ENCODE measurements at places on chromosomes 7 and 10.

DNA sequence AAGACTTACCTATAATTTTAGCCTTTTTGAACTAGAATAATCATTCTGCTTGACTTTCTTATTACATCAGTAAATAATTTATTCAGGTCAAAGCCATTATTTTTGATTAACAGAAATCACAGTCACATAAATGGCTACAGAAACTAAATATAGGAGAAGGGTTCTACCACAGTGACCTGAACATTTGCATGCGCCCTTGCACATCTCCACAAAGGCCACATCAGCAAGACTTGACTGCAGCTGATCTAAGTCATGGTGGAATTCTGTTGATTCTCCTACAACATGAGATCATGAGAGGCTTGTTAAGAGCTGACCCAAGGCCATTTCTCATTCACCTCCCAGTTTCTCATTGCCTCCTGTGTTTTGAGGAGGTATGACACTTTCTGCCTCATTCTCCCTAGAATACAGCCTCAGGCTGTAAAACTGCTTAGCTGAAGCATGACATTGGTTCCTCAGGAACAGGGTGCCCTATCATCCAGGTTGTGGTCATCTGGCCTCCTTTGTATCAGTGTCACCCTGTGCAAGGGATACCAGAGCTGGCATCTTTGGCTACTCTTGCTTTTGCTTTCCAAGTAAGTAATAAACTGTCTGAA is 6.7 kb upstream of the IMMP2L start:
- no peak for DNase-seq

- DNase-seq, result no peak
Observed at GRCh38 chr7:30934225-30934624, 22.6 kb downstream of the AQP1 start.

DNA sequence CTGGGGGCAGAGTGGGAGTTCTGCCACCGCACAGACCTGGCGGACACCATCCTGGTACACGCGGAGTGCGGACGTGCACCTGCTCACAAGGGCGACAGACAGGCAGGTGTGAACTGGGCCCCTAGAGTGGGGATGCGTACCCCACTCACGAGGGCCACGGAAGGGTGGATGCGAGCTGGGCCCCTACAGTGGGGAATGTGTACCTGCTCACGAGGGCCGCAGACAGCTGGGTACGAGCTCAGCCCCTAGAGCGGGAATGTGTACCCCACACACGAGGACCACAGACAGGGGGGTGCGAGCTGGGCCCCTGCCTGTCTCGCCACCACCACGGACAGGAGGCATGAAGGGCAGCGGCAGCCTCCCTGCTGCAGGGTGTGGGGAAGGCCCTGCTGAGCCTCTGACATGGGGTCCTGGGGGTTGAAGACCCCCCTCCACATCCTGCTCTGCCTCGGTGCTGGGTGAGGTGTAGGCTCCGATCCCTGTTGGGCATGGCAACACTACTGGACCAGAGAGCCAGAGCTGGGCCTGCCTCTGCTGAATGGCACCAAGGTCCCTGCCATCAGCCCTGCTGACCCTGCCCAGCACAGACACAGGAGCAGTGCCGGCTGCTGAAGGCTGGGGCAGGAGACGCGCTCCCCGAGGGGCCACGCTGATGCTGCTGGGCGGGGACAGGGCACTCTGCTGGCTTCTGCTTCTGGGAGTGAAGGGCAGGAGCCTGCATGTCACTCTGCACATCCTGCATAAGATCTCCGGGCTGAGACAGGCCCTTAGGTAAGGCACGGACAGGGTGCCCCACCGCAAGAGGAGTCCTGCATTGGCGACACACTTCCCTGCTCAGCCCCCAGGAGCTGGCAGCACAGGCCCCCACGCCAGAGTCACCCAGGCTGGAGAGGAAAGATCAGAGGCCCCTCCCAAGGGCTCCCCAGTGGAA is 259.2 kb downstream of the MAD1L1 start:
- DNase-seq, result no peak

DNA sequence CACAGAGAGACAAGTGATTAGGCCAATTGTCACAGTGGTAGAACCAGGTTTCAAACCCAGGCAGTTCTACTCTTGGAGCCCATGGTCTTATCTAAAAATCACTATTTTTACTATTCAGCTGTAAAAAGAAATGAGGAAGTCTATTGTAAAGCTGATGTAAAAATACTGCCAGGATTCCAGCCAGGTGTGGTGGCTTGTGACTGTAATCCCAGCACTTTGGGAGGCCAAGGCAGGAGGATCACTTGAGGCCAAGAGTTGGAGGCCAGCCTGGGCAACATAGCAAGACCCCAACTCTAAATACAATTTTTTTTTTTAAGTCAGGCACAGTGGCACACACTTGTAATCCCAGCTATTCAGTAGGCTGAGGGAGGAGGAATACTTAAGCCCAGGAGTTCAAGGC is 40.4 kb downstream of the HIP1 start:
- DNase-seq, result no peak

DNA sequence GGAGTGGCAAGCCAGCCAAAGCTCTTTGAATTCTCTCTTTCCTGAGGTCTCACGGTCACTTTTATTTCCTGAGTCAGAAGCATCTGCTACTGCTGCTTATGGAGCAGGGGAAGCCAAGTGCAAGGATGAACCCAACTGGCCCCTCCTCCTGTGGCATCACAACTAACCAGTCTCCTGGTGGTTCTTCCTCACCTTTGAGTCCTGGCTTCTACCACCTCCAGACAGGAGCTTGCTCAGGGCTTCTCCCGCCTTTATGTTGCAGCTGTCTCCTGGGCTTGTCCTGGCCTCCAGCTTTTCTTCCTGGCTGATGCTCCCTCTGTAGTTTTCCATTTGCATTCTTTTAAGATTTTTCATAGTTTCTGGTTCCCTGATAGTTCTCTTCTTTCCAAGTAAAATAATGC is 349.7 kb upstream of the NRP1 start:
- DNase-seq, result no peak

DNA sequence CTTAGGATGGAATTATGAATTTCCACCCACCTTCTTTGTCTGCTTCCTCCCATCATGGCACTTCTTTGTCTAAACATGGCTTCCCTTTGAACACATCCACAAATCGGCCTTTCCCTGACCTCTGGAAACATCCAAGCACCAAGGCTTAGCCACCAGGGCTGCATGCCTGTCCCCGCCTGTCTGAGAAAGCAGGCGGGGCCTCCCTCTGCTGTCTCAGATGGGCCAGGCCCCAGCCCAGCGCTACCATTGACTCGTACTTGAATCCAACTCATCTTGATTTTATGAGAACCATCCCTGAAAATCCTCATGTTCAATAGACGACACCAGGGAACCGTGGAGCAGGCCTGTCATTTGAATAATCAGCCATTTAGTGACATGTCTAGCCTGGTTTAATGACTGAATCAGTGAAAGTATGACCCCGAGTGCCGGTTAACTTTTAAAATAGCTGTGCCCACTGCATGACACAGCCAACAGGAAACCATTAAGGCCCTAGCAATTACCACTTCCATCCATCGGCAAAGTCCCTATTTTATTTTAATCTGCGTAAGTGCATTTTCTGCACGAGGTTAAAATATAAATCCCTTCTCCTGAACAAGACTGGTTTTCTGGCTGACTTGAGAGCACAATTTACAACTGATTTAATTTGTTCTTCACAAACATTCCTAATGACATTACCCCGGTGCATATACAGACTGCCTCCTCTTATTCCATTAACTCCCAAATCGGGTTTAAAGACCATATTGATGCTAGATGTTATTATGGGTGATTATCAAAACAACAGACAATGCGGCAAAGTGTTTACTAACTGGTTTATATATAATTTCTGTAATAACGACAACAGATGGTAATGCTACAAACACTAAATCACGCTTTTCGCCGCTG is 194.7 kb downstream of the BUB3 start:
- no peak for DNase-seq

DNA sequence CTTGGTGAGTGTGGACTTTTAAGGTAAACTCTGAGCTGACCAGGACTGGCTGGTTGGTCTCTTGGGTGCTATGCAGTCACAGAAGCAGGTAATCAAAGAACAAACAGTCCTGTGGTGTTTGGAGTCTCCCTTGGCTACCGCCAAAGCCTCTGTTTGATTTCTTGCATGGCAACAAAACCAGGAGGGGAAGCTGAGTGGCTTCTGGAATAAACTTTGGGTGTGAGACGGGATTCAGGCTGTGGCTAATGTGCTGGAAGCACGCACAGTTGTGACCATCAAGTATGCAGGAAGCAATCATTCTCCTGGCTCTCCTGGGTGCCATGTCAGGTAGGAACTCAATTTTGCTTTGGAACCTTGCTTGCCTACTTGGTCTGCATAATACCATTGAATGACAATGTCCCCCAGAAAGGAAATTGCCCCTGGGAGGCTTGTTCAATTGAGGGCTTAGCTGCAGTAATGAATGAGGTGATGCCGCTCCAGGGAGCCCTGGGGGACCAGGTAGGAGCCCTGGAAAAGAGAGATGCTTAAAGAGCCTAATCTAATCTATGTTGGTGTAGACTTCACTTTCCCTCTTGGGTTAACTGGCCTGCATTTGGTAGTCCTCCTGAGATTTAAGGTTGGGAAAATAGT is at the start of gene CDHR3:
Gene CDHR3, plus strand, starts transcription at position 227 of the 630 bp plus-strand sequence. Its CDS starts 55 bp downstream, at position 282.
- DNase-seq, result no peak

DNA sequence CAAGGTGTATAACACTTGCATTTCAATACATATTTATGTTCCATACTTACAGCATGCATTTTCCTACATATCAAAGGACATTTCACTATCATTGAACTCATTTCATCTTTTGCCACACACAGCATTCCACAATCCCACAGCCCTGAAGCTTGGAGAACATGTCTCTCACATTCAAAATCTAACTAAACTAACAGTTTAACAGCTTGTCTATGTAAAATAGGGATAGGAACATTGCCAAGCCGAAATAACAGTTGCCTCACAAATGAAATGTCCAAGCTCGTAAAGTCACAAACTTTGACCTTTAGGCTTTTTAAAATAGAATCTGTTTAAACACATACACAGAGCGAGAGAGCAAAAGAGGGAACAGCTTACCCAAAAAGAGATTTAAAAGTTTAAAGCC is 65.3 kb downstream of the HGF start:
- no peak for DNase-seq

DNA sequence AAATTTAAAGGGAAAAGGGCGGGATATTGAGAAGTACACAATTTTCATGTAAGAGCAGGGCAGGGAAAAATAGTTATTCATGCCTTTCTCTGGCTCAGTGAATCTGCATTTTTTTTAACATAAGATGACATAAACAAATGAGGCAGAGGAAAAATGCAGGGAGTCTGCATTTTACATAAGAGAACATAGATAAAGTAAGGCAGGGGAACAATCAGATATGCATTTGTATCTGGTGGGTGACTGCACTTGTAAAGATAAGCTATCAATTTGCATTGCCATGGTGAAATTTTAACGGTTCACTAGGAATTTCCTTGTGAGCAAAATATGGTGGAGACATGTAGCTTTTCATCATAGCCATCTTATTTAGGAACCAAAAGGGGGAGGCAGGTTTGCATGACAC is 33.5 kb downstream of the ALOX5 start:
- no peak for DNase-seq
